Activated CD4-positive, alpha-beta T cell treated with anti-CD3 and anti-CD28 coated beads for 4 hours (primary cell): ENCODE measurements at places on chromosomes 16 and 17.

DNA sequence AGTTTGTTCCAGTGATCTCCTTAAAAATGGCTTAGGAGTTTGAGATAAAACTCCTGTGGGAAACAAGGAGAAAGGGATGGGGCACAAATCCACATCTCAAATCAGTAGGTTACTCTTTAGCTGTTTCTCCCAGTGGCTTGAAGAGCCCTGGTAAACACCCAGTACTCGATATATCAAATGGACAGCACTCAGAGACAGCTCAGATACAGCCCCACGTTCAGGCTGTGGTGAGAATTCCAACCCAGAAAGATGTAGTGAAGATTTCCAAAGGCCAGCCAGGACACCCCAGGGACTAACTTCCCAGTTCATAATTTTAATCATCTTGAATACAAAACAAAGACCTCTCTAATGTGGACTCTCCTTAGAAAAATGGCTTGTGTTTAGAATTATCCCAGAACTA, 6.4 kb upstream of the VEZF1 start:
- no peak for DNase-seq

GRCh38 chr16:56534847-56535383, 15.1 kb upstream of the BBS2 start:
- no peak for DNase-seq

DNA sequence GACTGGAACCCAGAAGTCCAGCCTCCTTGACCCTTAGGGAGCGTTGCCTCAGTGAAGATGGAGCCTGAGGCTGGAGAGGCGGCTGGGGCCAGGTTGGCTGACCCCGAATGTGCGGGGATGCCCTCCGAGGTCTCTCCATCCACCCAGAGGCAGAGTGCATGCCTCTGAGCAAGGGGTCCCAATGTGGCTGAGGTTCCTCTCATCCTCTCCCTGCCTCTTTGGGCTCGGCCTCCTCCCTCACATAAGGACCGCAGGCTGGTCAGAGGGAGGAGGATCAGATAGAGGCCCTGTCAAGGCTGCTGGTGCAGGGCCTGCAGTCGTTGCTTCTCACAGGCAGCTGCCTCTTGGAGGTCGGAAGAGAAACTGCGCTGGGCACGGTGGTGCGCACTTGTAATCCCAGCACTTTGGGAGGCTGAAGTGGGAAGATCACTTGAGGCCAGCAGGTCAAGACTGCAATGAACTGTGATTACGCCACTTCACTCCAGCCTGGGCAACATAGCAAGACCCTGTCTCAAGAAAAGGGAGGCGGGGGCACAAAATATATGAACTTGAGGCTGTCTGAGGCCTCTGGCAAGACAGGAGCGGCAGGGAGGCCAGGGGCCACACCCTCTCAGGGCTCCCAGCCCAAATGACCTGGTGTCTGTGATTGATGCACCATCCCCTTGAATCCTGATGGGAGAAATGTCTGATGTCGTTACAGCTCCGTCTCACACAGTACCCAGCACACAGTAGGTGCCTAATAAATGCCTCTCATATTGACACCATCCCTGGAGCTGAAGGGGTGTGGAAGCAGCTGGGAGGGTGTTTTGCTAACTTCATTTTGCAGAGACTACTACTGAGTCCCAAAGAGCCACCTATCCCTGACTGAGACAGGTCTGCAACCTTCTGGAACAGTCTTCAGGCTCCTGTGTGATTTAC, 220.1 kb upstream of the GSE1 start:
- no peak for DNase-seq

DNA sequence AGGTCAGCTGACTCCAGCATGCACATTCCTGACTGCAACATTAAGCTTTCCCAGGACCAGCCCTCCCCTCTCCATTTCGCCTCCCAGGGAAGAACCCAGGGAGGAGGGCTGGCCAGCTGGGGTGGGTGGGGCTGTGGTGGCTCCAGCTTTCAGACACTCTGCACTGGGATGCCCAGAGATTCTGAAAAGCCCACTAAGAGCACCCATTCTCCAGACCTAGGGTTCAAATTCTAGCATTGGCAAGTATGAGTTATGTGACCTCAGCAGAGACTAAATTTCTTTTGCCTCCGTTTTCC, 7.8 kb downstream of the DLX3 start:
- no peak for DNase-seq

DNA sequence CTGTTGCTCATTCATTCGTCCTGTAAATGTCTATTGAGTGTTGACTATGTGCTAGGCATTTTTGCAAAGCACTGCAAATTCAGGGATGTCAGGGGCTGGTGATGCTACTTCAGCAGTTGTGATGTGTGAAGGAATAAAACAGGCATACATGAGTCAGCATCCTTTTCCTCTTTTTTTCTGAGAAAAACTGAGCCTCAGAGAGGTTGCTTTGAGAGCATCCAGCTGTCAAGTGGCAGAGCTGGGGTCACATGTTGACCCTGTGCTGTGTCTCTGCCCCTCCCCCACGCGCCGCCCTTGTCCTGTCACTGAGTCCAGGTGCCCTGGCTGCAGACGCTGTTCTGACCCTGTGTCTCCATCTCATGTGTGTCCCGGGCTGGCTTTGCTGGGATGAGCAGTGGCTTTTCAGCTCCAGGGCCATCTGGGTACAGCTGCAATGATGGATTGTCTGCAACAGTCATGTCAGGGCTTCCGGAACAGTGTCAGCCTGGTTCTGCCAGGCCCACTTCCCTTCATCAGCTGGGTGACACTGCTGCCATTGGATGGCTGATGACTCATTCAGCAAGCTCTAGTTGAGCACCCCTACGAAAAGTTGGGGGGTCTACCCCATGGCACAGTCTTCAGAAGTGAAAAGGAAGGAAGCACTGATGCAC, 14.9 kb downstream of the SEC14L5 start:
- DNase-seq: no peak

GRCh38 chr16:50246299-50247122, 19.8 kb upstream of the ADCY7 start:
- DNase-seq: no peak

DNA sequence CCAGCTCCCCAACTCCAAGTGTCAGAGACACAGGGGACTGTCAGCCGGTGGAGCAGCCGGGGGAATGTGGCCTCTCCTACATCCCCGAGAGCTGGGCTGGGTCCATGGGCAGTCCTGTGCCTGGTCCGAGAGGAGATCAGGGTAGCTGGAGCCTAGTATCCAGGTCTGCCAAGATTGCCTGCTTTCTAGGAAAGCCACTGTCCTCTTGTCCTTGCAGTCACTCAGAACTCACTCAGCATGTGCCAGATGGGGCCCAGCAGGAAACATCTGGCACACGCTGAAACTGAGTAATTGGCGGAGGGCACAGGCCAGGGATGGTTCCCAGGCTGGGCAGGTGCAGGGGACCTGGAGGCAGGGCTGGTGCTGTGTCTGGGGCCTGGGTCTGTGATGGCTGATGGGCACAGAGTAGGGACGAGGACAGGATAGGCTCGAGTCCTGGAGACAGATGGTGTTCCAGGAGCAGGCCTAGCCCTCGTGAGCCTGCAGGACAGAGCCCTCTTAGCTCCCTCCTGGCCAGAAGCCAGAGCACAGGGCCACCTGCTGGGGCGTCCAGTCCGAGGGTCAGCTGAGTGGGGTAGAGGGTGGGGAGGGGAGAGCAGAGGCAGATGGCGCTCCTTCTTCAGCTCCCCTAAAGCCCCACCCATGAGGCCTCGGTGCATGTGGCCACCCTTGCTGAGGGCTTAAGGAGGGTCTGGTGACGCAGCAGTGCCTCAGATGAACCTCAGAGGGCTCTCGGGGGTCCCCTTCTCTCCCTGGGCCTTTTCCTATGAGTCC, 31.1 kb downstream of the ADCY7 start:
- no peak for DNase-seq

- DNase-seq: peak; percentile 26
Measured at GRCh38 chr17:42387661-42388380, 421 bp downstream of the STAT3 start.

GRCh38 chr17:62089334-62089733, 24.3 kb upstream of the MED13 start:
- no peak for DNase-seq

- DNase-seq: peak; percentile 53
Measured at GRCh38 chr16:15672514-15673167, 22.6 kb downstream of the NDE1 start.

- no peak for DNase-seq
Measured at GRCh38 chr16:85637061-85637807, 24.1 kb downstream of the GSE1 start.

- no peak for DNase-seq
Measured at GRCh38 chr16:69315486-69316311, 4.5 kb downstream of the VPS4A start.

DNA sequence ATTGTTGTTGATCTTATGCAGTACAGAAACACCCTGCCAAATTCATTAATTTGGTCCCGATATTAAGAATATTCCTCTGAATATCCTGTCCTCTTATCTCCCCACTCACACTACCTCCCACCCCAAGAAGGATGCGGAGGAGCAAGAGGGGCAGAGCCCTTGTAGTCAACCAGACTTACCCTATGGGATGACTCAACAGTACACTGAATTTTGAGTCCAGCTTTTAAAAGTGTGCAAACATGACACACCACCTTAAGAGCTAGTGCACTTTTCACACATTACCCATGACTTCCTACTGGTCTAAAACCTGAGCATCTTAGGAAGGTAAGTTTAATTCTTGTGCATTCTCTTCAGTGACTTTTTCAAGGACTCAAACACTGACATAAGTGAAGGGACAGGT, 9.5 kb downstream of the USP22 start:
- no peak for DNase-seq

GRCh38 chr16:75195811-75196790, 10.9 kb downstream of the CTRB2 start:
- no peak for DNase-seq

DNA sequence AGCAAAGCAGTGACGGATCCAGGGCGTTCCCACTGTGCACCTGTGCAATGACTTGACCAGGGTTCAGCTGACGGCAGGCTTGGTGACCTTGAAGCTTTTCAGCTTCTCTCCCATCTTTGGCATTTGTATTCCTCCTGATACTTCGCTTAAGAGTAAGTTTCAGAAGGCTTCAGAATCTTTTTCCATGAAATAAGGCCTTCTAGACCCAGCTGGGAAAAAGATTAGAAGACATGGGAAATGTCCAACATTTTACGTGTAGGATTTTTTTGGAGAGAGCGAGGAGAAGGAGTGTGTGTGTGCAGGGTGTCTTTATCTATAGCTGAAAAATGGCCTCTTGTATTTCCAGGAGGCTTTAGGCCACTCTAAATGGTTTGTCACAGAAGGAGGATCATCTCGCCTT, 104.1 kb downstream of the BANP start:
- DNase-seq: no peak

GRCh38 chr17:37848690-37849616, 75.3 kb upstream of the TBC1D3K start:
- DNase-seq: no peak

DNA sequence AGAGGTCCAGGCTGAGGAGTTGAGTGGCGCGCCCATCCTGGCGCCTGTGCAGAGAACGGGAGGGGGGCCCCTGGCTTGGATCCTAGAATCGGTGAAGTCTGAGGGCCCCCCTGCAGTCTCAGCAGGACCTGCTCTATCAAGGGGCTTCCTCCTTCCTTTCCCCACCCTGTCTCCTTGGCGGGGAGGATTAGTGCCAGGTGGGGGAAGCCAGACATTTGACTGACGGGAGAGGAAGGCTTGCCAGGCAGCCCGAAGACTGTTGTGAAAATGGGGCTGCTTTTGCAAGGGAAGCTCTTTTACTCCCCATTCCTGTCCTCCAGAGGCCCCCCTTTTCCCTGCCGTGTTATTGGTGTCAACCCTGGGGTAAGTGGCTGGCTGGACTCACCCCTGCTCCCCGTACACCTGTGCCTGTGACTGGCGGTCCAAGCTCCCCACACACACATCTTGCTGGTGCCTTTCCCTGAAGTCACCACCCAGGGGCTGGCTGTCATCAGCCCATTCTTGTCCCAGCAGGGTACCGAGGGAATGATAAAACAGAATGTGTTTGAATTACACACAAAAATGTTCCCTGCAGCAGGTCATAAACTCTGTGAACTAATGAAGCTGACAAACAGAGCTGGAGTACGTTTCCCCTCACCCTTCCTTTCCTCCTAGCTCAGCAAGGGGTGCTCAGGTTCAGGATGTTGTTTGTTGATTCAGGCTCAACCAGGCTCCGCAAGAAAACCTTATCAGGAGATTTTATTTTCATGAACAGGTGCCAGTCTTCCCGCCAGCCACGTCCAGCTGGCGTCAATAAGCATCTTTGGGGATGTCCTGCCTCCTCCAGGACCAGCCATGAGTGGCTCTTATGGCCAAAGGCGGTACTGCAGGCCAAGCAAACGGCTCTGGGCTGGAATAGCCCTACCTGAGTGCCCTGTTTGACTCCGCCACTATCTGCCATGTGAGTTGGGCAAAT, 4.4 kb upstream of the ARMC7 start:
- DNase-seq: no peak

GRCh38 chr17:60139438-60140285, 10.1 kb upstream of the CA4 start:
- peak; percentile 47 for DNase-seq

DNA sequence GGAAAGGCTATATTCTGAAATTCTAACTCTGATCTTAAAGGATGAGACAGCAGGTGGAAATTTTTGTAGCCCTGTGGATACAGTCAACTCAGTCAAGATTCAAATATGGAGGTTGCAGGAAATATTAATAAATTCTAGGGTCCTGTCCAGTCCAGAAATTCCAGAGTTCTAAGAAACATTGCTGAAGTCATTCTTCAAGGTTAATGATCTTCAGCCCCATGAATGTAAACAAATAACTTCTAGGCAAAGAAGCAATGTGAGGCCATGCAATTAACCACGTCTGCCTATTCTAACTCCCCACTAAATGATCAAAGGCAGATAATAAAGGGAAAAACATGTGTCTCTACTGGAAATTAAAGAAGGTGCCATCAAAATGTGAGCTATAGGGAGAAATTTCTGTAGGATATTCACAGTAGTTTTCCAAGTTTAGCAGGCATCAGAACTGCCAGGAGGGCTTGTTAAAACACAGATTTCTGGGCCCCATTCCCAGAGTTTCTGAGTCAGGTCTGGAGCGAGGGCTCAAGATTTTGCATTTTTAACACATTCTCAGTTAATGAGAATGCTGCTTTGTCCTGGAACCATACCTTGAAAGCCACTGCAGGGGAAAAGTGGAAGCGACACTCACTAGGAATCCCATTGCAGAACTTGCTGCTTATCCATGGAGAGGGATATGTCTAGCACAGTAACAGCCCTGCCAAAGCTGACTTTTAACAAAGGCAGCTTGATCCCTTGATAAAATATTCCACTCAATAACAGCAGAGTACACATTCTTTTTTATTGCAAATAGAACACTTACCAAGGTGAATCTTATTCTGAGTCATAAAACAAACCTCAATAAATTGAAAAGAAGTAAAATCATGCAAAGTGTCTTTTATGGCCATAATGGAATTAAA, 61.8 kb downstream of the DNAH3 start:
- DNase-seq: no peak

DNA sequence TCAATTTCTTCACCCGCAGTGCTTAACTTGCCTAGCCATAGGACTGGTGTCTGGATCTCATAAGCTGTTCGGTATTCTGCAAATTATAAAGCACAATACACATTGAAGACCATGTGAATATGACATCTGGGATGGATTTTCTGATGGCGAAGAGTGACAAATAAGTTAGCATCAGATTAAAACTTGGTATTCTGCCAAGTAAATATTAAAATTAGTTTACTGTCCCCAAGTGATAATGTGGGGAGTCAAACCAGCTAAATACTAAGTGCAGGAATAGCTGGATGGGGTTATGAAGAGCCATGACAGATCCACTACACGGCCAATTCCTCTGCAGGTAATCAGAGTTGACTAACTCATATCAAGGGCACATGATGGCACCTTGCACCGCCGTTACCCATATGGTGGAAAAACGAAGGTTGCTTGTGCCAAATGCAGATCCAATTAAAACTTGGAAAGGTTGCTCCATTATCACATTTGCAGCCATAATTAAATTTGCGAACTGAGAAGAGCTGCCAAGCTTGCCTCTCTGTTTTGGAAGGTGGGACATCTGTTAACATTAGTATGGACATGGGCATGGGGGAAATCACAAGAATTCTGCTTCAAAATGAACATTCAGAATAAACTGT, 114.9 kb upstream of the TOM1L1 start:
- DNase-seq: no peak
